ENCODE measurements at places on chromosomes 3 and 15. TPM values are rescaled to one million over a fixed set of nuclear protein-coding genes. Genes with fewer than 3 reads are reported as not detected.

Gene MCTP2
- total RNA-seq: 15.7 TPM

DNA sequence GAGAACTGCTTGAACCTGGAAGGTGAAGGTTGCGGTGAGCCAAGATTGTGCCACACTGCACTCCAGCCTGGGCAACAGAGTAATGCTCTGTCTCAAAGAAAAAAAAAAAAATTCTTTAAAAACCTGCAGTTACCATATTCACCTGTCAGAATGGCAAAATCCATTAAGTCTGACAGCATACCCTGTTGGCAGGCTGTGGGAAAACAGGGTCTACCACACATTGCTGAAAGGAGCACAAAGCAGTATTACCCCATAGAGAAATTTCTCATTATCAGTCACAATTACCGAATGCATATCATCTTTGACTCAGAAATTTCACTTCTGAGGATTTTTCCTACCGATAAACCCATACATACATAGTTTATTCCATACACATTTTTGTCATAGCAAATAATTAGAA is 264.1 kb upstream of the SLCO3A1 start:
- no peak for DNase-seq

DNA sequence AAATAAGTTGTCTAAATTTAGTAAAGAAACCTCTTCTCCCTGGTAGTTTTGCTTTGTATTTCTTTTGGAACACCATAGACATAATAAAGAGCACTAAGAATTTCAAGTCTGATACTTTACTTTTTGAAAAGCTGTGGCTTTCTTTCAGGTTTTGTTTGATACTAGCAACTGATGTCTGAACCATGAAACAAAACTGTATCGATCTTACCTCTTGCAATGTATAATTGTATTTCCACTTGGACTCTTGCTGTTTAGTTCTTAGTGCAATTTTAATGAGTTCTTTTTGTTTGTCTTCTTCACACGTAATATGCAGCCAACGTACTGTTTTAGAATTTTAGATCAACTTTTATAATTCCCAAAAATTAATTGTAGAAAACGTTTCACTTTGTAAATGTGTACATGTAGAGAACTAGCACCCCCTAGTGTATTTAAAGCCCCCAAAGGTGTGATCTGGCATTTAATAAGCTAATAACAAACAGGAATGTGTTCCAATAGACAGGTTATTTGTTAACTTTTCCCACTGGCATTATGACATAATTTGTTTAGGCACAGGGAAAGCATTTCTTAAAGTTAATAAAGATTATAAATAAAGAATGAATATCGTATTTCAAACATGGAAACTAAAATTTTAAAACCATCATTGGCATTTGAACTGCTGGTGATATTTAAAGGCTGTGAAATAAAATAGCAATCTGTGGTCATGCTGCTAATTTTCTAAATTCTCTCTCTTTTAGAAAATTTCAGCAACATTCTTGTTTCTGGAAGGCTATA is 289.1 kb upstream of the DNAJC19 start:
- no peak for DNase-seq

- DNase-seq: no peak
Measured at GRCh38 chr3:71442652-71443042, 140.9 kb downstream of the FOXP1 start.

- DNase-seq: no peak
Measured at GRCh38 chr3:124213641-124214040, 221.7 kb upstream of the ROPN1 start.
